Stimulated activated CD8-positive, alpha-beta memory T cell treated with anti-CD3 and anti-CD28 coated beads, Interleukin-7, amount 100 ng/mL, for 24 hours (primary cell): ENCODE measurements at places on chromosomes 11 and 22.

DNA sequence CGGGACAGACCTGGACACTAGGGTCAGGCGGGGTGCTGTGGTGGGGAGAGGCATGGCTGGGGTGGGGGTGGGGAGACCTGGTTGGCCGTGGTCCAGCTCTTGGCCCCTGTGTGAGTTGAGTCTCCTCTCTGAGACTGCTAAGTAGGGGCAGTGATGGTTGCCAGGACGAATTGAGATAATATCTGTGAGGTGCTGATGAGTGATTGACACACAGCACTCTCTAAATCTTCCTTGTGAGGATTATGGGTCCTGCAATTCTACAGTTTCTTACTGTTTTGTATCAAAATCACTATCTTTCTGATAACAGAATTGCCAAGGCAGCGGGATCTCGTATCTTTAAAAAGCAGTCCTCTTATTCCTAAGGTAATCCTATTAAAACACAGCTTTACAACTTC is 3.9 kb downstream of the FADD start:
- no peak for DNase-seq

DNA sequence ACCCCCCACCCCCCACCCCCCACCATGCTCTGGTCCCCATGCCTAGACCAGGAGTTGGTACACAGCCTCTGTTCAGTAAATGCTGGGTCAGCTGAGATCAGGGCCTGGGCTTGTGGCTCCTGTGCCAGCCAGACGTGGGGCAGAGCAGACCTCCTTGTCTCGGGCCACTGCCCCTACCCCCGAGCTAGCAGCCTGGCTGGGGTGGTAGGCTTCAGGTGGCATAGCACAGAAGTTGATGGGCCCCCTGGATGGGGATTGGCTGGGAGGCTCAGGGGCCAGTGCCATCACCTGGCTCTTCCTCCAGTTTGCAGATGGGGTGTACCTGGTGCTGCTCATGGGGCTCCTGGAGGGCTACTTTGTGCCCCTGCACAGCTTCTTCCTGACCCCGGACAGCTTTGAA is 139.9 kb downstream of the PARVA start:
- DNase-seq, result no peak

- no peak for DNase-seq
These were observed 212.0 kb upstream of the CHORDC1 start for GRCh38 chr11:90434858-90435257.

DNA sequence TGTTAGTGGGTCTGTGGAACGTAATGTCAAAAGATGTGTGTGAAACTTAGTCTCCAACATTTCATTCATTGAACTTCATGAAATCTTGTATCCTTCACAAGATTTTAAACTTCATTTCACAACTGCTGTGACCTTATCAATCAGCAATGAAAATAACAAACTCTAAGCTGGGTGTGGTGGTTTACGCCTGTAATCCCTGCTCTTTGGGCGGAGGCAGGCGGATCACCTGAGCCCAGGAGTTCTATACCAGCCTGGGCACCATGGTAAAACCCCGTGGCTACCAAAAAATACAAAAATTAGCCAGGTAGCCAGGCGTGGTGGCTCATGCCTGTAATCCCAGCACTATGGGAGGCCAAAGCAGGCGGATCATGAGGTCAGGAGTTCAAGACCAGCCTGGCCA is 5.1 kb downstream of the CHKA start:
- no peak for DNase-seq

DNA sequence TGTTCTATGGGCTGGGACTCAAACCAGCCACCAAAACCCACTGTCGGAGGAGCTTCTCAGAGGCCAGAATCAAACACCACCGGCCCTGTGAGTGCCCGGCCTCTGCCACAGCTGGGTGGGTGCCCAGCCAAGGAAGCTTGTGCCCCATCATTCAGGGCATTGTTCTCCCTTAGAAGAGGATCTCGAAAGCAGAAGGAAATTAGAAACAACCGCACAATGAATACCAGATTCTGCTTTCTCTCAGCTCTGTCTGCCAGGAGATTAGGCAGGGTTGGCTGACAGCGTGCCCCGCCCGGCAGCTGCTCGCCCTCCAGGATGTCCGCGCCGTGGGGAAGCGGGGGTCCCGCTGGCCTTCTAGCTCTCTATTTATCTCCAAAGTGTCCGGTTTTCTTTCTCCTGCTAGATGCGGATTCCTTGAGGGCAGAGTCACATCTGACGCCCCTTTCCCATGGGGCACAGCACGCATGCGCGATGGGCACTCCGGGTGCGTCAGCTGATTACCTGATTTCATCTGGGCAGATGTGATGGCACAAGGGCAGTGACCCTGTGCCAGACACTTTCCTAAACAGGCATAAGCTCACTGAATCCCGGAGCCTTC is 25.5 kb downstream of the SCGB1A1 start:
- DNase-seq, result peak; percentile 8

DNA sequence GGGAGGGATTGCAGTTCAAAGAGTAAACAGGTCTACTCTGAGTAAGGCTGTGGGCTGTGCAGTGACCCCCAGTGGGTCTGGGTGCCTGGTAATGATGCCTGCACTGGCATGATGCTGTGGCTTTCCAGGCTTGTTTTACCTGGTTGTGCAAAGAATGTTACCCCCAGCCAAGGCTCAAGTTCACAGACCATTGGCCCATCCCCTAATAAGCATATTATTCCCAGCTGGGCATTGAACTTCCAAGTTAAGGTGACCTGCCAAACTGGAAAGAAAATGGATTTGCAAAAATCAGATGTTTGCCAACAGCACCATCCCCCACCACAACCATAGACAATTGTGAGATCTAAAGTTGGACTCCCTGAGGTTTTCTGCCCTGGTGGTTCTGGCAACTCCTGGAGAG is 7.9 kb upstream of the EHF start:
- no peak for DNase-seq

GRCh38 chr11:83235825-83236224 is 42.3 kb downstream of the ANKRD42 start:
- DNase-seq, result no peak

DNA sequence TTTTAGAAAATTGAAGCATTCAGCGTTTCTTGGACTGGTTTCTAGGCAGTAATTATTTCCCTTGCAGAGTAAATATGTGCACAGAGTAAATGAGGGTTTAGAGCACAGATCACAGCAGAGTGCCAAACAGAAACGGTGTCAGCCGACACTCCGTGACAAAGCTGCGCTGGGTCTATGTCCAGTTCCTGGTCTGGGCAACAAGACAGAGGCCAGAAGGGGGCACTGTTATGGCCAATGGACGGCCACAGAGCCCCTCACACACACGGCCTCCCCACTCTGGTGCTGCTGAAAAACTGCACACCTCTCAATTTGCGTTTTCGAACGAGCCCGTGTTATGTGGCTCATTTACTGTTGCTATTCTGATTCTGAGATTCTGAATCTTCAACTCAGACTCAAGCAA is 180.7 kb downstream of the MPPED1 start:
- no peak for DNase-seq

- DNase-seq, result no peak
These were observed 55.7 kb downstream of the LINC01488 start for GRCh38 chr11:69537126-69537525.

DNA sequence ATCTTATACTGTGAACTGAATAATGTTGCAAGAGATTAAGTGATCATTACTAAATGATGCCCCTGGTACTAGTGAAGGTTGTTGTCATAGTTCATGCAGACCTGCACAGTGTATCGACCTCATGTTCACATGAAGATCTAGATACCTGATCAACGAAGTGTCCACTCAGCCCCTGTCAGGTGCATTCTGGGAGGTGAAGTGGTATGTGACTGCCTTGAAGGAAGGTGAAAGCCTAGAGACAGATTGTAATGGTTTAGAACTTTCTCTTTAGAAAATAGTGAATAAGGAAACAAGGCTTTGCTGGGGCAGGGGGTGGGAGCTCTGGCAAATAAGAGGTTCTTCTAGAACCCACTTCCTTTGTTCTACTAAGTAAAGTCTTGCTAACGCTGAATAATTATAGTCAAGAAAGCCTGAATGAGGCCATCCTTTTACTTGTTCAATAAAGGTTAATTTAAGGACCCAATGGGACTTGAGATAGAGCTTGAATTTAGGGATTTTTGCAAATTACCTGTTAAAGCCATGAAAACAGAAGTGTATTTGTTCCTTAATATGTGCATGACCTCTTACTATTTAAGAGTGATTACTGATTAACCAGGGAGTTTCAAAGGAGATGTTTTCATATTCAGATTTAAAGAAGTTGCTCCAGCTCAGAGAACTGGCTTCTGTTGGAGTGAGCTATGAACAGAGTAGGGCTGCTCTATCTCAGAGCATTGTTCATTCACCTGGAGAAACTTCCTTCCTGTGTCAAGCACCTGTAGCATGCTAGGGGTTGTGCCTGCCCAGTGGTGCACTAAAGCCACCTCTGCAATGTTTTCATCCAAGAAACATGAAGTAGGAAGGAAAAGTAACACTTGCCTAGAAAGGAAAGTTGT is 45.3 kb downstream of the C22orf31 start:
- DNase-seq, result no peak
